GM04504 (cell line): ENCODE measurements at places on chromosomes 1 and 21.

- no peak for DNase-seq
These were observed 158.1 kb downstream of the LTN1 start for GRCh38 chr21:28834335-28835238.

GRCh38 chr1:200265104-200265503 lies 144.7 kb downstream of the ZNF281 start:
- DNase-seq = no peak

- DNase-seq = peak; percentile 30
These were observed 76.5 kb downstream of the ACTL8 start for GRCh38 chr1:17831597-17831996.

GRCh38 chr1:76763738-76764137 lies 103.5 kb upstream of the ST6GALNAC5 start:
- no peak for DNase-seq

- DNase-seq = no peak
These were observed 67.7 kb downstream of the COL18A1 start for GRCh38 chr21:45472445-45473365.

DNA sequence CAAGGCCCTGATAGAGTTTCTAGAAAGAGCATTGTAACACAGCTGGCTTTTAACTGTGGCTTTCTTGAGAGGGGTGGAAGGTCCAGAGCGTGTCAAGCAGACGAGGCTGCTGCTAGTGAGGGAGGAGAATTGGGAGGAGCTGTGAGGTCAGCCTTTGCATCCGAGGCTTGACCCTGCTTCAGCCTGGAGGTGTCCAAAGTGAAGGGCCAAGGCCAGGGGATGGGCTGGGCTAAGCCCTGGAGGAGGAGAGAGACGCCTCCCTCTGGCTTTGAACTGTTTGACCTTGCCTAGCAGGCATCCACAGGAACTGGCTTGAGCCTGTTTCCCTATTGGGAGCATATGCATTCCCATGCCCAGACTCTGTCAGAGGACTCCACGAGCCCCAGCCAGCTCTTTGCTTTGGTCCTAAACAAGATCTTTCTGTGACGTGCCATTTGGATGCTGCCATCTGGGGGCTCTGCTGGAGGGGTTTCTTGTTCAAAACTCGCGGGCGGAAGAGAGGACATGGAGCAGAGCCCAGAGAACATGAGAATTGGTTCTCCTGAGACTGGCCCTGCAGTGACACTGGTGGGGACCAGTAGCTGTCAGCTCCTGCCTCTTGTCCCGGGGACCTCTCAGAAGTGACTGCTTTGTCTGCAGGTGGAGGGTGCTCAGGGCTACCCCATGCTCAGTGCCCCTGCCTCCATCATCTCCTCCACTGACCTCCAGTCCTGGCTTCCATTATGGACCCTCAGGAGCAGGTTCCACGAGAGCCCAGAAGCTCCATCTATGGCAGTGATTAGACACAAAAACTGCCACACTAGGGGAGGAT lies 5.5 kb downstream of the ACTRT2 start:
- DNase-seq = no peak

DNA sequence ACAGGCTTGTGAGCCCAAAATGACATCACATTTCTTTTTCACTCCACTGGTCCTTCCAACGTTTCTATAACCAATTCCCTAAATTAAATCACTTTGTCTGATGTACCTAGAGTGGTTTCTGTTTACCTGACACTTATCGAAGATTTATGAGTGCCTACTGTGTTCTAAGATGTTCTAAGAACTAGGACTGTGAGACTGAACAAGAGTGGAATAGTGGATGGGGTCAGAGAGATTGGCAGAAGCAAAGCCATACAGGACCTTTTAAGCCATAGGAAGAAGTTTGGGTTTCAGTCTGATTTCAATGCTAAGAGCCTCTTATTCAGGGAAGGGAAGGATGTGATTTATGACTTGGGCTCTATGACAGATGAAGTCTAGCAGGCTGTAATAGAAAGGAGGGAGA lies 72.3 kb upstream of the LAPTM5 start:
- DNase-seq = no peak

GRCh38 chr1:199529324-199529723 lies 498.2 kb upstream of the NR5A2 start:
- no peak for DNase-seq

GRCh38 chr1:50750021-50750619 lies 209.9 kb downstream of the FAF1 start:
- DNase-seq = no peak

DNA sequence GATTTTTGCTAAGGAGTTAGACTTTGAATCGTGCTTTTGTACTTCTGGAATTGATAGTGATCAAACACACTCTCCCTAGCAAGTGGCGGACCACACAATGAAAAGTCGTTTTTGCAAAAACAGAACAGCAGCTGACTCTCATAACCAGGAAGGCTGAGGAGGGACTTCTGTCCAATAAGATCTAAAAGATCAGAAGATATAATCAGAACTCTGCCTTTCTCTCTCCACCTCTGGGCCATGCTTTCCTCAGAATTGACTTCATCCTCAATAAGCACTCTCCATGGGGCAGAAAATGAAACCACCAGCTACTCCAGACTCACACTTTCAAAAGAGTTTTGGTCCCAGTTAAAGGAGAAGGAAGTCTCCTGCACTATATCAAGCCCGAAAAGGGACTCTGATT lies 55.3 kb upstream of the SAMD13 start:
- DNase-seq = no peak

DNA sequence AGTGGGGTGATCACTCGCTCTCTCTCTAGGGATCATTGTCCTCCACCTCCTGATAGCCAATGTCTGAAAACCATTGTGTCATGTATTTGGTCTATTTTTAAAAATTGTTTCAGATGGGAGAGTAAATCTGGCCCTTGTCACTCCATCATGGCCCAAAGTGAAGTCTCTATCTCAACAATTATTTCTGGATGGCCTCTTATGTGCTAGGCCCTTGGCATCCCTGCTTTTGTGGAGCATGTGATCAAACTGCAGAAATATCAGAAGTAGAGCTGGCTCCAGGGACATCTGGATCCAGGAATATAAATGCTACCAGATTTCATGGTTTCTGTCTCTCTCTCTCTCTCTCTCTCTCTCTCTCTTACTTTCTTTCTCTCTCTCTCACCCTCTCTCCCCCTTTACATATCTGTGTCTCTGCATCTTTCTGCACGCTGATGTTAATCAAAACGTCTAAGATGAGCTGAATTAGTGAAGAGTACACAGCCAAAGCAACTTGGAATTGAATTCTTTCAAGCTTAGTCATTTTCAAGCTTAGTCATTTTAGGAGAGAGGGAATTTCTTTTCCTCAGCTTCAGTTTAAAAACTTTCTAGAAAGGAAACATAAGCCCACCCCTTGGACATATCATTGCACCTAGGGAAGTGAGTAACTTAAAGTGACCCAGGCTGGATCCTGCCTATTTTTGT lies 47.4 kb upstream of the DOCK7 start:
- DNase-seq = peak; percentile 63

DNA sequence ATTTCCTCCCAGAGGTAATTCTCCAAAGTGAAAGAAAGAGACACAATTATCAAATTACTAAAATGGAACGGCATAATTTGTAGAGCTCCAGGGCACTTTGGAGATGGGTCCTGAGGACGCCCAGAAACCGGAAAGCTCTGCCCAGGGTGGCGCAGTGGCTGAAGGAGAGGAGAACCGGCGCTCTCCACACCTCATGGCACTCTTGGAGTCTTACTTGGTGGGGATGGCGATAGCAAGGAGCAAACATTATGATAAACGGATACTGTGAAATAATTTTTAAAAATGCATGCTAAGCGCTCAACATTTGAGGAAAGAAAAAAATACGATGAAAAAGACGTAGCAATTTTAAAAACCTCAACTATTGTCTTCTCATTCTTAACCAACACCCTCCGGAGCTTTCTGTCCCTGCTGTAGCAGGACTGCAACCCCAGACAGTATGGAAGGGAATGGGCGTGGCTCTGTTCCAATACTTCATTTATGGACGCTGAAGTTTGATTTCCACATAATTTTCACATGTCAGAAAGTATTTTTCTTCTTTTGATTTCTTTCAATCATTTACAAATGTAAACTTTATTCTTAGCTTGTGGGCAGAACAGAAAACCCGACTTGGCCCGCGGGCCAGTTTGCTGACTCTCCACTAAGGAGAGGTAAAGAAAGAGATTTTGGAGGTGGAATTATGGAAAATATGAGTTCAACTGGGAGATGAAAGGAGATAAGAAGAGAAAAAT lies 1.1 kb downstream of the S100A11 start:
- no peak for DNase-seq

DNA sequence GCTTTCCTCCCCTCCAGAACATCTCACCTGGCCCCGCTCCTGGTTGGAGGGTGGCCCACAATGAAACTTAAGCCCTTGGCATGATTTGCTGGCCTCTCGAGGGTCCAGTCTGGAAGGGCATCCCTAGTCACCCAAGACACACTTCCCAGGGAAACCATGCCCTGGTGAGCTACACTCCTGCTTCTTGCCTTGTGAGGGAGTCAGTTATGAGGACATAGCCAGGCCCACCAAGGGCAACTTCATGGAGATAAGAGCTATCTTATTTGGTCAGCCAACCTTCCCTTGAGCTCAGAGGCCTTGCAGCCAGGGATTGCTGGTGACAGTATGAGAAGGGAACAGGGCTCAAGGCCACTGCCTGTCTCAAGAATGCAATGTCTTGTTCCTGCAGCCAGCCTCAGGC lies 9.7 kb downstream of the TNR start:
- no peak for DNase-seq

GRCh38 chr1:40638097-40639036 lies 27.1 kb downstream of the RIMS3 start:
- DNase-seq = no peak

DNA sequence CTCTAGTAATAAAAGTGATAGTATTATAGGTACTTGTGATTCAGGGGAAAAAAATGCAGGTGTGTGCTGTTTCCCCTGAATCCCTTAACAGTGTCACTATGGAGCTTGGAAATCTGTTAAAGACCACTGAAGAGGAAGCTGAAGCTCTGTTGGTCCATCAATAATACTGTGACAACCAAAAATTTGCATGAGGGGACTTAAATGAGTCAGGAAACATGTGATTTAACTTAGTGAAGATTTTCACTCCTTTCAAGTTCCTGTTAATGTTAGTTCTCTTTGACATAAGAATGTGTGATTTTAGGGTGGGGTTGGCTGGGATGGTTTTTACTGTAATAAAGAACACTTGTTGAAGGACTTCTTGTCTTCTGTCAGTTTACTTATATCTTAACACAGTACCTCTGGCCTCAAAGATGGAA lies 32.0 kb downstream of the VANGL2 start:
- no peak for DNase-seq

- DNase-seq = peak; percentile 54
These were observed 24.3 kb upstream of the PLCH2 start for GRCh38 chr1:2451741-2452140.

DNA sequence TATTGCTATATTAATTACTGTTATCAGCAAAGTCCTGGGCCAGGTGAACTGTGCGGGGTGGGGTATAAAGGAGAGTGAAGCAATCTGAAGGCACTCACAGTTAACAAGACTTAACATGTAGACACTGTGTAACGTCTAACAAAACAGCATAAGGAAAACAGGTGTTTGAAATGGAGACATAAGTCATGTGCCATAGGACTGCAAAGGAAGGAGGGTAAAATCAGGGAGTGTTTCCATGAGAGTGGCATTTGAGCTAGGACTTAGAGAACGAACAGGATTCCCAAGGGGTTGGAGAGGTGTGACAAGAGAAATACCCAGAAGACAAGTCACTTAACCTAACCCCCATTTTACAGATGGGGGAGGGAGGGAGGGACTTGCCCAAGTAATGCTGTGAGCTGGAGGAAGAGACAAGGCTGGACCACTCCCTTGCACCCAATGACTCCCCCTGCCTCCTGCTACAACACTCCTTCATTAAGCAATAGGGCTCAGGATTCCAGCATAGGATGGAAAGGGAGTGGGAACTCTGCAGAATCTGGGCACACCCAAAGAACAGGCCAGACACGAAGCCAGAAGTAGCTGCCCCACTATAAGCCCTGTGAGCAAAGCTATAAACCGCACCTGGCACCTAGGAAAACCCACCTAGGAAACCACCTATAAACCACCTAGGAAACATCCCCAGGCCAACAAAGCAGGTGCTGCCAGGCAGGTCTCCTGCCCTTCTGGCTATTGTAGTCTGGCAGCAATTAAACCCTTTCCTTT lies 6.6 kb downstream of the PEF1 start:
- DNase-seq = no peak

DNA sequence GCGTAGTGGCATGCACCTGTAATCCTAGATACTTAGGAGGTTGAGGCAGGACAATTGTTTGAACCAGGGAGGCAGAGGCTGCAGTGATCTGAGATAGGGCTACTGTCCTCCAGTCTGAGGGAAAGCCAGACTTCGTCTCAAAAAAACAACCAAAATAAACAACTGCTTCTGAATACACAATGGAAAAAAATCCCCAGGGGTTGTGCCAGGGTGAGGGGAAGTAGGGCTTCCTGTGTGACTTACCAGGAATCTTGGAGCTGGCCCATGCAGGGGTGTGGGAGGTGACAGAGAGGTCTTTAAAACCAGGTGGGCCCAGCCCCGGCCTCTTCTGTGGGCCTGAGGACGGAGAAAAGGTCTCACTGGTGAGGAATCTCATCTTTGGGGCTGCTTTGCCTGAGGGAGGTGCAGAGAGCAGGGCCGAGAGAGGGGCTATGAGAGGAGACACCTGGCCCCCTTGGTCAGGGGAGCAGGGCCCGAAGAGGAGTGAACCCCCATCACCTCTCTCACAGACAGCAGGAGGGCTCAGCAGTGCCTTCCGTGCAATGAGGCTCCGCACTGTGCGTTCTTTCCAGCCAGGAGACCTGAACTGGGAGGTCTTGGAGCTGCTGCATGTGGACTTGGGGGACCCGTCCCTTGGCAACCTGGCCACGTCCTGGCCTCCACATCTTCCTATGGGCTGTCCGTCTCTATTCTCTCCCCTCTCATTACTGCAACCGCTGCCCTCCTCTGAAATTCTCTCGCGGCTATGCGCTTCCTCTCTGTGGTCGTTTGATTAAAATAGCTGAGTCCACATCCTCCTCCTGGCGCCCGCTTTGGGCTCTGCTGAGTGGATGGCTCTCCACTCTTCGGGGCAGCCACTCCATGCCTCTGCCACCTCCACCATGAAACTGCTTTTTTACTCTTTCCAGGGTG lies 10.7 kb downstream of the PLA2G5 start:
- no peak for DNase-seq

DNA sequence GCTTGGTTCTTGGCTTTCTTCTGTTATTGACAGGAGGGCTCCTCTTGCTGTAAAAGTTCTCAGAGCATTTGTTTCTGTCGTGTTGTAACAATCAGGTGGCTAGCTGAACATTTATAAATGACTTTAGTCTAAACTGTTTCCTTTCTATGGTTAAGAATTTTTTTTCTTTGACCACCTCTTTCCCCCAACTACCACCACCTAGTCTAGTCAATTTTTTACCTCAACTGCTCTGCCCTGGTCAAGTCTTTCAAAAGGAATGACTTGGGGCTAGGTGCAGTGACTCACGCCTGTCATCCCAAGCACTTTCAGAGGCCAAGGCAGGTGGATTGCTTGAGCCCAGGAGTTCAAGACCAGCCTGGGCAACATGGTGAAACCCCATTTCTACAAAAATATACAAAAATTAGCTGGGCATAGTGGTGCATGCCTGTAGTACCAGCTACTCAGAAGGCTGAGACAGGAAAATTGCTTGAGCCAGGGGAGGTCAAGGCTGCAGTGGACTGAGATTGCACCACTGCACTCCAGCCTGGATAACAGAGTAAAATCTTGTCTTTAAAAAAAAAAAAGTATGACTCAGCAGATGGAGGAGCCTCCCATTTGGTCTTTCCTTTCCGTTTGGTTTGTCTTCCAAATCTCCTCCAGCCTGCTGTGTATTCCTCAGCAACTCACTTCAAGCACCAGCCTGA lies 40.7 kb downstream of the MAP3K21 start:
- no peak for DNase-seq
